ENCODE measurements at places on chromosomes 2 and 18.

DNA sequence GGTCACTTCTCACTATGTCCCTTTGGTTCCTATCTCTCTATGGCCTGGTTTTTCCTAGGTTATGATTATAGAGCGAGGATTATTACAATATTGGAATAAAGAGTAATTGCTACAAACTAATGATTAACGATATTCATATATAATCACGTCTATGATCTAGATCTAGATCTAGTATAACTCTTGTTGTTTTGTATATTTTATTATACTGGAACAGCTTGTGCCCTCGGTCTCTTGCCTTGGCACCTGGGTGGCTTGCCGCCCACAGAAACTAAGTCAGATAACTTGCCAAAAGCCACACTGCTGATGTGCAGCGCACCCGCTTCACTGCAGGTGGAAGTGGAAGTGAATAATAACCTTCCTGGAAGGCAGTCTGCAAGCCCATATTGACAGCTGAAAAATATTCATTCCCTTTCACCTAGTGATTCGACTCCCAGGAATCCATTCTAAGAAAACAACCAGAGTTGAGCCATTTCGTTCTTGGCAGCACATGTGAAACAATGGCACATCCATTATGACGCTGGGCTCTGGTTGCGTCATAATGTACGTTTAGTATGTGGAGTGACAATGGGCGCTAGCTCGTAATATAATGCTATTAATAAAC, 725 bp upstream of the ANKRD53 start:
- no peak for DNase-seq

DNA sequence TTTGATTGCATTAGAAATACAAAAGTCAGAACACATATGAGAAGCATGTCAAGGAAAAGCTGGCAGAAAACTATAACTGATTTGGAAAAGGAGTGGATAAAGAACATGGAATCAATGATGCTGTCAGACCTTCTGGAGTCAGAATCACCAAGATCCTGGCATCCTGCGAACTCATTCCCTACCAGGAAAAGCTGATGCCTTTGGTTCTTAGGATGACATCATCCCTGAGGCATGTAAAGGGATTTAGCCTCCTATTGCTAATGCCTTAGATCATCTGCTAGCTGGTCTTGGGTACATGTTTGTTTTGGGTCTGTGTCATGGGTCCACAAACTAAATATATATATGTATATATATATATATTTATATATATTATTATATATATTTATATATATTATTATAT, 680.7 kb downstream of the EPHA4 start:
- no peak for DNase-seq

DNA sequence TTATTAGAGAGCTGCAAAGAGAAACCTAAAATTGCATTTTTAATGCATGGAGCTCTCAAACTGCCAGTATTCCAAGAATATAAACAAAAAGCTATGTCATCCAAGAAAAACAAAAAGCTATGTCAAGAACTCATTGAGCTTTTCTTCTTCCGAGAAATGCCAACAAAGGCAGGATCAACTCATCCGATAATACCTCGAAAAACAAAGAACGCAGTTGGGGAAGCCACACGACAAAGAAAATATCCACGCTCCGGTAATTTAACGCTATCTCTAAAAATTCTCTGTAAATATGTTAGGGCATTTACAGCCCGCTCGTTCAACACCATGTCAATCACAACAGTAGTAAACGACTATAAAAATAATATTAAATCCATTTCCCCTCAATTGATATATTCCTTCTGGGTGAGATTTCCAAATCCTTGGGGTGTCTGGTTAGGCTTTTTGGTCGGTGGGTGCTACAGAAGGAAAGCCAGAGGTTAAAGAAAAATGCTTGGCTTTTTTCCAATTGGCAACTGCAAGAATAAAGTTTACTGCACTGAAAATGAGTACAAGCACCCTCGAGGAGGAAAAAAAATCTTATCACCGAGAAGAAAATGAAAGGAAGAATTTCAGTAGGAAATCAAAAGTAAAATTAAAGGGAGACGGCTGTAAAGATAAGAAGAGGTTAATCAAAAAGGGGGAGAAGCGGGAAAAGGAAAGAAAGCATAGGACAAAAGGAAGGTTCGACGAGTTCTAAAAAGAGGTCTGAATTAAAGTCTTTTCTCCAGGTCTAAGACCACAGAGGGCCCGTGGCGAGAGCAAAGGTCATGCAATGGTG, 856 bp downstream of the TIA1 start:
- DNase-seq, result no peak

GRCh38 chr2:218218268-218219185, 1.5 kb downstream of the ARPC2 start:
- DNase-seq, result no peak

GRCh38 chr2:94874277-94874997, 3.2 kb downstream of the TEKT4 start:
- DNase-seq, result no peak

GRCh38 chr2:147076634-147077033, 768.2 kb upstream of the ACVR2A start:
- no peak for DNase-seq

DNA sequence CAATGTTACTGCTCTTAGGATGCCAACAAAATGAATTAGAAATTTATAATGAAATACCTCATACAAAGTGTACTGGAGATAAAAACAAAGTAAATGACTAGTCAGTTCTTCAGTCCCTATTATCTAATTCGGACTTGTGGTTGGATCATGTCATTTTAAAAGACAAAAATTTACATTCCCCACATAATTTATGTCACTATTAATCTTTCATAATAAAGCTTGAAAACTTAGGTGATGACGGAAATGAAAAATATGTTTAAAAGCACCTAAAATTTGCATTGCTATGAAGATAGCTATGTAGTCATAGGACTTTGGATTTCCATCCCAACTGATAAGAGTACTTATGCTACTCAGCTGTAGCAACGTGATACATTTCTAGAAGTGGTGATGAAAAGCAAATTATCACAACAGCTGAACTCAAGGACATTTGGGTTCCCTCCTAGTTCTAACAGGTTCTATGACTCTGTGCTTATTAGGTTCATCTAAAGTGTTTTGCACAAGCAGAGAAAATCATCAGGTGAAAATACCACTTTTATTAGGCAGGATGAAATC, 58.4 kb downstream of the LRPPRC start:
- DNase-seq, result no peak

GRCh38 chr2:241799522-241800197, 9.3 kb upstream of the NEU4 start:
- DNase-seq, result no peak

DNA sequence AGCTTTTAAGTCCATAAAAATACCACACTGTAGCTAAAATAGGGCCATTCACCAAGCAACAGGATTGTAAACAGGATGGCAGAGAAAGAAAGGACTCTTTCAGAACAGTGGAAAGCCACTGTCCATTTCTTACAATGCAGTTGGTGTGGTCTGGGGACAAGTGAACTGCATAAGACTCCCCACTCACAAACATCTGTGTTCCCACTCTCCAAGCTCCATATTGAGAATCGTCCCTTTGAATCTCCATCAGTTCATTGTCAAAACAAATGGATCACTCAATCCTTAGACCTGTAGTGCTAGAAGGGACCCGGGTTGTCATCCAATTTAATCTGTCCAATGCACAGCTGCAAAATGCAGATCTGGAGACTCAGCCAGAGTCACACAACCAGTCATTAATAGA, 347.4 kb upstream of the KLHL29 start:
- DNase-seq, result no peak

- no peak for DNase-seq
These were observed 151.2 kb downstream of the ANTXR1 start for GRCh38 chr2:69164061-69164778.

All from mucosa of gallbladder (tissue), 1 donor.